Naive thymus-derived CD8-positive, alpha-beta T cell (primary cell): ENCODE measurements at places on chromosomes 5 and 9. TPM values are rescaled to one million over a fixed set of nuclear protein-coding genes. Genes with fewer than 3 reads are reported as not detected.

Gene RANBP6
- polyA plus RNA-seq: 21.0 TPM

- H3K4me3 ChIP-seq: no peak overlapping the region
- H3K4me1 ChIP-seq: no peaks in the 10 kb centered on the region
- H3K27ac ChIP-seq: no peak overlapping the region
- H3K36me3 ChIP-seq: no peaks in the 10 kb centered on the region
Measured at GRCh38 chr5:12322042-12322441, 417.8 kb upstream of the CTNND2 start.

Gene CDC20B
- polyA plus RNA-seq: not detected

Gene PPP3R2
- polyA plus RNA-seq: not detected

DNA sequence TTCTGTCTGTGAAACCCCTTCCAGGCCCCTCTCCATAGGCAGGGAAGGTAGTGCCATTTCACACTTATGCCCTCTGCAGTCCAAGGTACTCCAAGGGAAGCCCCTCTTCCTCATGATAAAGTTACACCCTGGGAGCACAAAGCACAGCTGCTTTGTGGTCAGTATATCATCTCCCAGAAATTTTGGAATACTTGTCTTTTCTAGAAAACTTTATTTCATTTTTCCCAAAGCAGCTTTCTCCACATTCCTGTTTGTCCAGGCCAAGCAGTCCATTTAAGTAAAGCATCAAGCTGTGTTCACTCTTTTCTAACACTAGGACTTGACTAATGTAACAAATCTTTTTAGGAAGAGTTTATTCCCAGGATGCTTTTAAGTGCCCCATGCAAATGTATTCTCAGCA lies 371.8 kb upstream of the RGMB start:
- peaks cover 2% of the 10 kb centered on the region for H3K27me3 ChIP-seq
- no peaks in the 10 kb centered on the region for H3K4me1 ChIP-seq
- no peak overlapping the region for H3K27ac ChIP-seq
- no peak overlapping the region for H3K4me3 ChIP-seq

Gene SHOC1
- not detected for polyA plus RNA-seq

GRCh38 chr9:111854799-111855198 lies 41.8 kb upstream of the UGCG start:
- no peak overlapping the region for H3K4me3 ChIP-seq
- no peaks in the 10 kb centered on the region for H3K36me3 ChIP-seq
- H3K27ac ChIP-seq: no peak overlapping the region
- H3K4me1 ChIP-seq: no peaks in the 10 kb centered on the region
- no peak for DNase-seq

- no peaks in the 10 kb centered on the region for H3K36me3 ChIP-seq
- H3K27me3 ChIP-seq: peaks cover 27% of the 10 kb centered on the region
- H3K4me3 ChIP-seq: no peak overlapping the region
- H3K27ac ChIP-seq: no peak overlapping the region
- DNase-seq: no peak
- no peaks in the 10 kb centered on the region for H3K4me1 ChIP-seq
Measured at GRCh38 chr9:69325409-69326212, 596 bp downstream of the ENTREP1 start.

Gene LRRC70
- 0.08 TPM for polyA plus RNA-seq

DNA sequence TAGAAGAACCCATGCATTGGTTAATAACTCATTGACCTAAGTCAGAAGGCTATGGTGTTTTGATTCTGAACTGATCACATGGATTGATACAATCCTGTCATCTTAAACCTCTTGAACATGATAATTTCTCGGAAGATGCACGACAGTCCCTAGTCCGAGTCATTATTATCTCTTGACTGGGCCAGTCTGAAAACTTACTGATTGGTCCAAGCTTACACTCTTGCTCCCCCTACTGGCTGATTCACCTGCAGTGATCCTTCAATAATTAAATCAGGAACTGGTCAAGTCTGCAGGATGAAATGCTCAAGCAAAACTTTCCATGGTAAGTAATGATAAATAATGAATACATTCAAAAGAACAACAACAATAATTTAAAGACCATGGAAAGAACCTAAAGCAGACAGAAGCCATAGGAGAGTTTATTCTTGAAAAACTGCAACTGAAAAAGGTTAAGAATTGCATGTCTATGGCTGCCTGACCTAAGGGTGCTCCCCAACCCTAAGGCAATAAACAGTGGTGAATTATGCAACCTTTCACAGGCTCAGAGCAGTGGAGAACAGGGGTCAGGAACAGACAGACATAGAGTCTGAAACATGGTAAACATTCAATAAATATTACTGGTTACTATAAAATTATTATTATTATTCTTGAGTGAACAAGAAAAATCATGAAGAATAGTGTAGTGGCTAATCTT lies 79.3 kb downstream of the BRINP1 start:
- no peak overlapping the region for H3K27ac ChIP-seq
- H3K4me3 ChIP-seq: no peak overlapping the region
- DNase-seq: no peak
- H3K4me1 ChIP-seq: no peaks in the 10 kb centered on the region
- H3K27me3 ChIP-seq: peaks cover 4% of the 10 kb centered on the region
- no peaks in the 10 kb centered on the region for H3K36me3 ChIP-seq

- peaks cover 3% of the 10 kb centered on the region for H3K36me3 ChIP-seq
- no peak overlapping the region for H3K27ac ChIP-seq
- no peaks in the 10 kb centered on the region for H3K4me1 ChIP-seq
- no peaks in the 10 kb centered on the region for H3K27me3 ChIP-seq
- H3K4me3 ChIP-seq: no peak overlapping the region
Measured at GRCh38 chr9:114016629-114017423, 61.3 kb downstream of the AMBP start.
